SW 1271 (cell line): ENCODE measurements at places on chromosomes 4 and X.

DNA sequence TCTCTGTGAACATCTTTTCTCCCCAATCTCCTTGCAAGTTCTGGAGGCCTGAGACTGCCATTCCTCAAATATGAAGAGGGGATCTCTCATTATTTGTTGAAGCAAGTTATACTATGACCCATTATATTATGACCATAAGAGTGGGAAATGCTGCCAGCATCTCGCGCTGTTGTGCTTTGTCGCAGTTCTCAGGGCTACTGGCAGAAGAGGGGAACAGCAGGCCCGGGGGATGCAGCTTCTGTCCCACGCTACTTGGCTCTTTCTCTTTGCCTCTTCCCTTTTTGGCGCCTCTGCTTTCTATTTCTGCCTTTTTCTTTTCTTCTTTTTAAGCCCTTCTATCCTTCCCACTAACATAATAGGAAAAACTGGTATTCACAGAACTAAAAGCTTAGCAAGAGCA is 64.2 kb downstream of the GEMIN8 start:
- DNase-seq, result no peak

- no peak for DNase-seq
These were observed 408.2 kb downstream of the SMARCA1 start for GRCh38 chrX:129115104-129115503.

GRCh38 chr4:125169192-125169591 is 145.6 kb upstream of the FAT4 start:
- DNase-seq, result no peak

DNA sequence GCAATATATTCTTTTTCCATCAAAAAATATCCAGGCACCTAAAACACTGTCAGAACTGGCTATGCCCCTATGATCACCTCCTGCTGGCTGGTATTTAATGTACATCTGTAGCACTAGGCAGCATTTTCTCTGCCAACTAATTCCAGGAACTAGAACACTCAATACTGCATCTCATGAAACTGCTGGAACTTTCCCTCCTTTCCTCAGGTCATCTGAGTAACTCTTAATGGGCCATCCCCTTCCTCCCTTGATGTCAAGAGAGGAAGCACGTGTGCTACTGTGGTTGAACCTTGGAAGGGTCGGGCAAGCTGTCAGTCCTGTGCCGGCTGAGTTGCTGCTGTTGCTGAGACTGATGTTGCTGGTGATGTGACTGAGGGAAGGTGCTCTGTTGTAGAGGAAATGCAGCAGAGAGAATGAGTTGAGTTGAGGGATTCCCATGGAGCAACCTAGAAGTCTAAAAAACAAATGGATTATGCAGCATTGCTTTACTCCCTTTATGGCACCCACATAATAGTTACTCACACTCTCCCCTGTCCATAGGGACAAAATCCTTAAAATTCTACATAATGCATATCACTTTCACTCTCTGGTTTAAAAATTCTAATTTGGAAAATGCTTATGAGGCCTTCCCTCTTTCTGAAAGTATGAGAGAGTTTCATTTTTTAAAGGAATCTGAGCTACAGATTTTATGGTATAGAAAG is 39.5 kb downstream of the TMEM165 start:
- no peak for DNase-seq

GRCh38 chrX:11665168-11666111 is at the start of gene ARHGAP6:
ARHGAP6 (minus strand) TSS chrX:11665920; CDS start chrX:11664828, 1,092 bp downstream.
- peak; percentile 1 for DNase-seq

DNA sequence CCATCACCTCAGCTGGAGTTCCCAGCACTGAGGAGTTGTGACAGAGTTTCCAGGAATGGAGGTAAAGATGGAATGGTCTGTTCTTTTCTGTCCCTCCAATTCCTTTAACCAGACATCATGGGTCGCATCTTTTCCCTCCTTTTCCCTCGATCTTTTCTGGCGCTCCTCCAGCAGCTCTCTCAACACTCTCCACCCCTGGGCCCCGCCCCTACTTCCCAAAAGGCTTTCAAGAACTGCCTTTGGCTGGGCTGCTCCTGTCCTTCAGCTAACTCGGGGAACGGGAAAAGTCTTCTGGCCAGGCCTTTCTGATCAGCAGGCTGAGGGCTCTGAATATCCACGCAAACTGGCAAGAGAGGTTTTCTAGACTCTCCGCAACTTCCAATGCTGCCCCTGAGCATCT is 34.0 kb downstream of the UTP14A start:
- DNase-seq, result no peak

GRCh38 chr4:39947417-39947816 is 30.3 kb downstream of the PDS5A start:
- no peak for DNase-seq

DNA sequence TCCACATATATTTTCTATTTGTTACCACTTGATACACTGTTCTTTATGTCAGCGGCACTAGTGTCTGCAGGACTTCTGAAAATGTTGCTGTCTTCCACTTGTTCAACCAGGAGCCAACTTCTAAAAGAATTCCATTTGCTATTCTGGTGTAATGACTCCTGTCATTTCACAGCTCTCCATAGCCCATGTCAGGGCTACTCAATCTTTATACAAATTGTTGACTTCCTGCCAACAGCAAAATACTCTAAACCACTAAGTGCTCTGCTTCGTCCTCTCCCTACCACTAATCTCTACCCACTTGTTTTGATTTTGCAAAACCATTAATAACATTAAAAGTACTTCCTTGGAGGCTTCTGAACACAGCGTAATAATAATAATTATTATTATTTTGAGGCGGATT is 7.2 kb downstream of the CTSO start:
- no peak for DNase-seq

GRCh38 chrX:41722816-41723618 is 964 bp upstream of the GPR82 start:
- no peak for DNase-seq

GRCh38 chr4:7392438-7393421 is 42.0 kb downstream of the PSAPL1 start:
- no peak for DNase-seq

DNA sequence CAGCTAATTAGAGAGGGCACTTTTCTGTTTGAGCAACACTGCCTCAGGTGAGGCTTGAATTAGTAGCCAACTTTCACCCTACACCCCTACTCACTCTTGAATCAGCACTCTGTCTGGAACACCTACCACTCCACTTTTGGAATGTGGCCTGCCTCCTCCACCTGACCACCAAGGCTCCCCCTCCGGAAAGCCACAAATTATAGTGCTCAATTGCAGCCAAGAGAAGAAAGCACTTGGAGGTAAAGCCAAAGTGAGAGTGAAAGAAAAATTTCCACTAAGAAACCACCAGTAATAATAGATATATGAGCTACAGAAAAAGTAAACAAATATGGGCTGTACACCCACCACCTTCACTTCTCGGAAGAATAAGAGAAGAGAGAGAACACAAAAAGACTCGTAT is 41.1 kb downstream of the PPP3CA start:
- no peak for DNase-seq

DNA sequence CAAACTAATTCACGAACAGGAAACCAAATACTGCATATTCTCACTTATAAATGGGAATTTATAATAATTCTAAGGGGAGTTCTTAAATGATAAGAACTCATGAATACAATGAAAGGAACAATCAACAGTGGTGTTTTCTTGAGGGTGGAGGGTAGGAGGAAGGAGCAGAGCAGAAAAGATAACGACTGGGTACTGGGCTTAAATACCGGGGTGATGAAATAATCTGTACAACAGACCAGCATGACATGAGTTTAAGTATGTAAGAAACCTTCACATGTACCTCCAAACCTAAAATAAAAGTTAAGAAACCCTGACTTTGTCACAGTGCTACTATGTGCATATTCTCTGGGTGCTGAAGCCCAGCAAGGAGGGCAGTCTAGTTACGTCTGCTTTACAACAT is 6.6 kb downstream of the FREM3 start:
- no peak for DNase-seq

- no peak for DNase-seq
These were observed 207.1 kb downstream of the ZNF330 start for GRCh38 chr4:141427726-141428296.

DNA sequence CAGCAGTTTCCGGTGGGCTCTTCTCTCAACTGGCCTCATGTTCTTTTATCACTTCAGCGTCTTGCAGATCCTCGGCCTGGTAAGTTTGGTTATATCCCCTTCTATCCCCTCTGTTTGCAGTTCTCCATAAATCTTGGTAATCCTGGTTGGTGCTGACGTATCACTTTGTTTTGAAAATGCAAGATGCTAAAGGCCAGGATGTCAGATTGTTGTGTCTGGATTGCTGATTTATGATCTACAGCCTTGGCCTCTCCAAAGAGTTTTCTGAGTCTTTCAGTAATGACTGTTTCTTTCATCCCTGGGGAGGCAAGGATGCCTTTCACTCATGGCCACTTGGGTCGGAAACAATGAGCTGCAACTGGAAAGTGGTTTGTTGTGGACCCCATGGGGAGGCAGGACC is 146.4 kb downstream of the AMMECR1 start:
- no peak for DNase-seq

GRCh38 chr4:56606385-56606784 is 74.7 kb downstream of the HOPX start:
- DNase-seq, result no peak

GRCh38 chr4:59904331-59904730 is 1295.8 kb upstream of the ADGRL3 start:
- DNase-seq, result no peak

GRCh38 chrX:41419082-41419481 is 28.1 kb upstream of the NYX start:
- DNase-seq, result no peak

DNA sequence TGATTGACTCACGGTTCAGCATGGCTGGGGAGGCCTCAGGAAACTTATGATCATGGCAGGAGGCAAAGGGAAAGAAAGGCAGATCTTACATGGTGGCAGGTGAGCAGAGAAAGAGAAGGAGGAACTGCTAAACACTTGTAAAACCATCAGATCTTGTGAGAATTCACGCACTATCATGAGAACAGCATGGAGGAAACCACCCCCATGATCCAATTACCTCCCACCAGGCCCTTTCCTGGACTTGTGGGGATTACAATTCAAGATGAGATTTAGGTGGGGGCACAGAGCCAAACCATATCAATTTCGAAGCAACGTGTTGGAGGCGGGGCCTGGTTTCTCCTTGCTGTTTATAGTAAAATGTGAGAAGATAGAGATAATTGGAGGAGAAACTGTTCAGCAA is 167.4 kb downstream of the GABRB1 start:
- DNase-seq, result no peak
